ENCODE measurements at places on chromosomes 11 and 22.

DNA sequence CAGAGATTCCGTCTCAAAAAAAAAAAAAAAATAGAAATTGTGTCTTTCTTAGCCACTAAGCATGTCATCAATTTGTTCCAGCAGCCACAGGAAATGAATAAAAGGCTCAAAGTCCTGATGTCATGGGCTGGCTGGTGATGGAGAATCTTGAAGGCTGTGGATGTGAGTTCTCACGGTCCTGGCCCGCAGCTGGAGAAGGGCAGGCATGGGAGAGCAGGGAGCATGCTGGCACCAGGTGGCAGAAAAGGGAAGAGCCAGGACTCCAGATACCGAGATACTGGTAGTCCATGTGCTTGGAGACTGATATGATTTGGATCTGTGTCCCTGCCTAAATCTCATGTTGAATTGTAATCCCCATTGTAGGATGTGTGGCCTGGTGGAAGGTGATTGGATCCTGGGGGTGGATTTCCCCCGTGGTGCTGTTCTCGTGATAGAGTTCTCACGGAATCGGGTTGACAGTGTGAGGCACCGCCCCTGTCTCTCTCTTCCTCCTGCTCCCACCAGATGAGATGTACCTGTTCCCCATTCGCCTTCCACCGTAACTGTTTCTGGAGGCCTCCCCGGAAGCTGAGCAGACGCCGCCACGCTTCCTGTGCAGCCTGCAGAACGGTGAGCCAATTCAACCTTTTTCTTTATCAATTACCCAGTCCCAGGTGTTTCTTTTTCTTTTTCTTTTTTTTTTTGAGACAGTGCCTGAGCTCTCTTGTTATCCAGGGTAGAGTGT lies 18.1 kb downstream of the MRGPRD start:
- DNase-seq = no peak

DNA sequence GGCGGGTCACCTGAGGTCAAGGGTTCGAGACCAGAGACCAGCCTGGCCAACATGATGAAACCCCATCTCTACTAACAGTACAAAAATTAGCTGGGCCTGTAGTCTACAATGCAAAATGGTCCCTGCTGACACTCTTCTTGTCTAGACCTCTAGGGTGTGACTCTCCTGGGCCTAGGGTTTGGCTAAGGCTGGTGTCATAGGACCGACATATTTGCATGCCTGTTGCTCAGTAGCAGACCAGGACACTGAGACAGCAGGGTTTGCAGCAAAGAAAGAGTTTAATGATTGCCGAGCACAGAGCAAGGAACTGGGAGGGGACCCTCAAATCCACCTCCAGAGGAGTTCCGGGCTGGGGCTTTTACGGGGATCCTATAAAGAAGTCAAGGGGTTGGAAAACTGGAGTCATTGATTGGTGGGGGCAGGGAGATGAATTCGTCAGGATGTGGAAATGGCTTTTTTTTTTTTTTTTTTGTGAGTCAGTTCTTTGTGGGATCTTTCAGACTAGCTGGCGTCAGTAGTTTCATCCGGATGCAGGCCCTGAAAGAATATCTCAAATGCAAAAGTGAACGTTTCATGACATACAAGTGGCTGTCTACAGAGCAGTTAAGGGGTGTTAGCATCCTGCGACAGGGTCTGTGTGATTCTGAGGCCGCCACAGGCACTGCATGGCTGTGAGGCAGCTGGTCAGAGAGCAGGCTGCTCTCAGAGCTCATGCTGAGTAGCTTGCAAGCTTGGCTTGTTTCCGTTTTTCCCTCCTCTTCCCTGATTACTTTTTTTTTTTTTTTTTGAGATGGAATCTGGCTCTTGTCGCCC lies 27.2 kb upstream of the A4GALT start:
- DNase-seq = no peak

DNA sequence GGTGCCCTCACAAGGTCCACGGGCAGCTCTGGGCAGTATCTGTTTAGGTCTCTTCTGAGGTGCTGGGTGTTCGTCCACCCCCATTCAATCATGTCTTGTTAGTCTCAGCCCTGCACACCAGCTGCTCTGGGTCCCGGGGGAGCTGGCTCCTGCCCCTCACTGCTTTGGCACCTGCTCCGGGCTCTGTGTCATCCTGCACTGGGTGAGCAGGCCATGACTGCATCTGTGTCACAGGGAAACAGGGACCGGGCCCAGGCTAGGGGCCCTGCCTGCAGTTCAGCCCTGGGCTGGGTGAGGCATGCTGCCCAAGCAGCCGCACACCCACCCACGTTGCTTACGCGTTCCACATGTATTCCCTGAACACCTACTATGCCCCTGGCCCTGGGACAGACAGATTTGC lies 43.9 kb downstream of the ELFN2 start:
- no peak for DNase-seq

- DNase-seq = no peak
Measured at GRCh38 chr22:19750507-19751490, 9.8 kb upstream of the TBX1 start.

GRCh38 chr11:41955066-41955465 lies 495.6 kb upstream of the LRRC4C start:
- DNase-seq = no peak

DNA sequence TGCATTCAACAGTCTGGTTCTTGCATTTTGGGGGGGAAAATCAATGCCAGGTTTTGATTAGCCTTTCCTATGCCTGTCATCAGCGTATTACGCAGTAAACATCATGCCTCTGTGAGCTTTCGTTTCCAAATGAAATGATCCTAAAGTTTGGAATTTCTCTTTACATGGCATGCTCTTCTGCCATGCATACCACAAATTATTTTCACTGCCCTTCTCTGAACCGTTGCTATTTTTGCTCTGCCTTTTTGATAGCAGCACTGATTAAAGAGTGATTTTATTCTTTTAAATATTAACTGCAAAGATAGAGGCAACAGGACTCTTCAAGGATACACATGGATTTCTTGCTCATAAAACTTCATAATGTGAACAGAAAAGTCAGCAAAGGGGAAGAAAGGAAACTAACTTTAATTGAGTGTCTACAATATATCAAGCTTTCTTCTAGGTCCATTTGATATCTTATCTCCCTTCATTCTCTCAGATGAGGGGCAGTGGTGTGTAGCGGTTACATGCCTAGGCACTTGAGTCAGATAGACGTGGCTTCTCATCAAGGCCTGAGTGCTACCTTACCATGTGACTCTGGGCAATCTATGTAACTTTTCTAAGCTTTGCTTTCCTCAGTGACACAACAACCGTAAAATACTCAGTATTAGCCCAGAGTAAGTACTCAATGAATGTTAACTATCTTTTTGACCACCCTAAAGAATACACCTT lies 25.0 kb upstream of the FZD4 start:
- DNase-seq = no peak

GRCh38 chr22:21076912-21077625 lies 31.3 kb downstream of the LRRC74B start:
- no peak for DNase-seq

DNA sequence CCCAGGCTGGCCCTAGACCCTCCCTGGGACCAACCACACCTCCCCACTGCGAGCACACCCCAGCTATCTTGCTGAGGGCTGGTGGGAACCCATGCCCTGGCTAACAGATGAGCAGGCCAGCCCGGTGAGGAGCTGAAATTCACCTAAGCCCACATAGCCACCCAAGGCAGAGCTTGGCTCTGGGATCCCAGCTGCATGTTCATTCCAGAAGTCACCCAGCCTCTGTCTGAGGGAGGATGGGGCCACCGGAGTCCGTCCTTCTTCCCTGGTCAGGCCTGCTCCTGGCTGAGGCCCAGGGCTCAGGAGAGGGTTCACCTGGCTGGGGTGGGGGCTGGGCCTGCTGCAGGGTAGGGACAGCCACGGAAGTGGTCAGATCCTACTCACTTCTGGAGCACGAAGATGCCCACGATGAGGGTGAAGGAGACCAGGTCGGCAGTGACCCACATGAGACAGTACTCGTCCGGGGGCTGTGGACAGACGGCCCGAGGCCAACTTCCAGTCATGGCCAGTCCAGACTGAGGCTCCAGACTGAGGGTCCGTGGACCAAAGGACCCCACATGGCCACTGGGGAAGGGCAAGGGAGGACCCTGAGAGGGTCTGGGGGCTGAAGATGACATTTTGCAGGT lies 6.6 kb upstream of the KLHL35 start:
- no peak for DNase-seq
